ENCODE measurements at places on chromosomes 6 and 20. TPM values are rescaled to one million over a fixed set of nuclear protein-coding genes. Genes with fewer than 3 reads are reported as not detected.
A peak's percentile ranks its signal among the peaks of the same experiment; 100 is the strongest.

The CRISP3 gene
- total RNA-seq = not detected

- DNase-seq = no peak
Observed at GRCh38 chr6:105603788-105604586, 201.1 kb upstream of the PREP start.

The PSORS1C2 gene
- not detected for total RNA-seq

DNA sequence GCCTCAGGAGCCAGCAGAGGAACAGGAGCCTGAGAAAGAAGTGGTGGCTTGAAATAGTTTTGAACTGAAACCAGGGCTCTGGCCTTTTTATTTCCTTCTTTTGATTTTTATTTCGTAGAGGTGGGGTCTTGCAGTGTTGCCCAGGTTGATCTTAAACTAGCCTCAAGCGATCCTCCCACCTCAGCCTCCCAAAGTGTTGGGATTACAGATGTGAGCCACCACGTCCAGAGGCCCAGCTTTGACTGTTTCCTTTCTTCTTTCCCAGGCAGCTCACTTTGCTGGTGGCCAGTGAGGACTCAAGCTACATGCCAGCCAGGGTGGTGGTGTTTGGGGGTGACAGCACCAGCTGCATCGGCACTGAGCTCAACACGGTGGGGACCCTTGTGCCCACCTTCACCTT lies 20.5 kb downstream of the CUL9 start:
- no peak for DNase-seq

DNA sequence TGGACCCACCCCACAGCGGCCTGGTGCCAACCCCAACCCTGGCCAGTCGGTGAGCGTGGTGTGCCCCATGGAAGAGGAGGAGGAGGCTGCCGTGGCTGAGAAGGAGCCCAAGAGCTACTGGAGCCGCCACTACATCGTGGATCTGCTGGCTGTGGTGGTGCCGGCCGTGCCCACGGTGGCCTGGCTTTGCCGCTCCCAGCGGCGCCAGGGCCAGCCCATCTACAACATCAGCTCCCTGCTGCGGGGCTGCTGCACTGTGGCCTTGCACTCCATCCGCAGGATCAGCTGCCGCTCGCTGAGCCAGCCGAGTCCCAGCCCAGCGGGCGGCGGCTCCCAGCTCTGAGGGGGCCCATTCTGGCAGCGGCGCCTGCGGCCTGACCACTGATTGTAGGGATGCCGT lies 23.2 kb downstream of the SDCBP2 start:
- no peak for DNase-seq

The PARD6B gene
- total RNA-seq = 4.8 TPM

The TMC2 gene
- not detected for total RNA-seq

- no peak for DNase-seq
Observed at GRCh38 chr6:86273936-86274335, 631.2 kb upstream of the SYNCRIP start.

DNA sequence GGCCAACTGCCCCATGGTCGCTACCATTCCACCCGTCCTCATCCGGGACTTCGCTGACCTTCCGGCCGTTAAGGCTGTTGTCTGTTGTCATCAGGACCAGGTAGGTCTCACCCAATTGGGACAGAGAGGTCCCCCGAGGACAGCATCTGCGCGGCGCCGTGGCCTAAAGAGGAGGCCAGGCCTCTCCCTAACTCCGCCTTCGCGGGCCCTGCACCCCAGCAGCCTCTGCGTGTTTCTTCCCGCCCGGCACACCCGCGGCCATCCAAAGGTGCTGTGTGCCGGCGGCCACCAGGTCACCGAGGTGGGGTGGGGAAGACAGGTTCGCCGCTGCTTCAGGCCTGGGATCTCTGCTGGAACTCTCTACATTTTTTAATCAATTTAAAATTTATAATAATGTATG lies 9.0 kb downstream of the OR2W1 start:
- no peak for DNase-seq

The HLA-DPA1 gene
- 8.7 TPM for total RNA-seq

The MICB gene
- 4.9 TPM for total RNA-seq

DNA sequence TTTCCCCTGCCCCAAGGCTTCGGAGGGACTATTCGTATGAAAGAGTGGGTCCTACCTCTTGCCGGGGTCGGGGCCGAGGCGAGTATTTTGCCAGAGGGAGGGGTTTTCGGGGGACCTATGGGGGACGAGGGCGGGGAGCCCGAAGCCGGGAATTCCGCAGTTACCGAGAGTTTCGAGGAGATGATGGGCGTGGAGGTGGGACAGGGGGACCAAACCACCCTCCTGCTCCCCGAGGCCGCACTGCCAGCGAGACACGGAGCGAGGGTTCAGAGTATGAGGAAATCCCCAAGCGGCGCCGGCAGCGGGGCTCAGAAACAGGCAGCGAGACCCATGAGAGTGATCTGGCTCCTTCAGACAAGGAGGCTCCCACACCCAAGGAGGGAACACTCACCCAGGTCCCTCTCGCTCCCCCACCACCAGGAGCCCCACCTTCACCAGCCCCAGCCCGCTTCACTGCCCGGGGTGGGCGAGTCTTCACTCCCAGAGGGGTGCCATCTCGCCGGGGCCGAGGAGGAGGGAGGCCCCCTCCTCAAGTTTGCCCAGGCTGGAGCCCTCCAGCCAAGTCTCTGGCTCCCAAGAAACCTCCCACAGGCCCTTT lies 11.3 kb downstream of the PRRC2A start:
- no peak for DNase-seq

DNA sequence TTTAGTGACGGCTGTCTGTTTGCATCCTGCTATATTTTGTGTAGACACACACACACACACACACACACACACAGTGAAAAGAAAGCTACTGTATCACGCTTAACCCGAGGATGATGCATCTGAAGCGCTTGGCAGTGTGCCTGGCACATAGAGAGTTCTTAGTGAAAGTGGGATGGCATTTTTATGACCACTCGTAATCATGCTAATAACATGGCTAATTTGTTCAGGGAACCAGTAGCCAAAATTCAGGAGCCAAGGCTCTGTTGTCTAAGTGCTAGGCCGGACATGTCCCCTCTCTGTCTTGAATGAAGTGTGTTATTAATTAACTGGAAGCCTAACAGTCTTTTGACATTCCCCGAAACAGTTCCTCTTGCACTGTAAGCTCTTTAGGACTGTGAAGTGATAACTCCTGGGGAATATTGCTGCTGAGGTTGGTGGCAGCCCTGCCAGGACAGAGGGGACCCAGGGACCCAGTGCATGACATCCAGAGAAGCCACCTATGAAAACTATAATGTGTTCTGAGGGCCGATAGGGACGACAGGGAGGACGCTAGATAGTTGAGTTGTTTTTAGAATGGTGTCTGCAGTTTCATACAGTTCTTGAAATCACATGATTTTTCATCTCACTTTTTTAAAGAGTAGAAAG lies 45.0 kb upstream of the IRF4 start:
- no peak for DNase-seq

The TINAG gene
- not detected for total RNA-seq

The IMPG1 gene
- total RNA-seq = not detected

The MYH7B gene
- 0.08 TPM for total RNA-seq

- DNase-seq = no peak
Observed at GRCh38 chr6:37702314-37702713, 4.6 kb upstream of the MDGA1 start.

DNA sequence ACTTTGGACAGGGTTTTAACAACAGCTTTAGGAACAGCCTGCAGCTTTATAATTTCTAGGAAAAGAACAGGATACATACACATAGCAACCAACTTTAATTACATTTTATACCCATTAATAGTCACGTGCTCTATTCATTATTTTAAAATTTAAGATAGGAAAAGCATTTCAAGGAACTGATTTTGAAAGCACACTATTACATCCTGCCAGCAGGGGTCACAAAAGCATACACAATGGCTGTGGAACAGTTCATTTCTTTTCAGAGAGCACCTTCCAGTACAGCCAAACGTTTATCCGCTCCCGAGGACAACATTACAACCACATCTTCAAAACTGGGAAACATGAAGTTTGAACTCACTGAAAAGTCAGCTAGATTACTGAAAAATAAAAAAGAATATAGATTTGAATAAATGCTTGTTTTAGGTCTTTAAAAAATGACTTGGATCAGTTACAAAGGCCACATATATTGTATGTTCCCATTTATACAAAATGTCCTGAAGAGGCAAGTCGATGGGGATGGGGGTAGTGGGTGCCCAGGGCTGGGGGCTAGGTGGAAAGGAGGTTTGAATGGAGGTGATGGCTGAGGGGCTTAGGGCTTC lies 104.6 kb upstream of the EXOC2 start:
- peak; percentile 80 for DNase-seq

DNA sequence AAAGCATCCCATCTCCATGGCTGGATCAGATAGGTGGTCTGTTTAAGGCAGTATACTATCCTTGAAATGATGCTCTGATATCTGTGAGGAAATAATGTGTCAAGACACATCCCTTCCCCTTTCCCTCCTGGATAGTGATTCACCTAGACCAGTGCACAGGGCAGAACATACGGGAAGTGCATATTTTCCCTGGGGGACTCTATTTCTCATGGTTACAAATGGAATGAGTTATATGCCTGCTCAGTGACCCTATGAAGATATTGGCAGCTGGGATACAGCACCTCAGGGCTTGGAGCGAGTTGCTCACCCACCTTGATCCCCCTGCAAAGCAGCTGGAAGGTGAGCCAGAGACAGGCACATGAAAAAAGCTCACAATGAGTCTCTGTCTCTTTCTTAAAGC lies 67.5 kb upstream of the PRL start:
- no peak for DNase-seq

GRCh38 chr20:22652681-22653588 lies 68.6 kb upstream of the FOXA2 start:
- DNase-seq = no peak

The TGM6 gene
- not detected for total RNA-seq

- peak; percentile 70 for DNase-seq
Observed at GRCh38 chr20:37714978-37715672, 21.3 kb downstream of the CTNNBL1 start.

DNA sequence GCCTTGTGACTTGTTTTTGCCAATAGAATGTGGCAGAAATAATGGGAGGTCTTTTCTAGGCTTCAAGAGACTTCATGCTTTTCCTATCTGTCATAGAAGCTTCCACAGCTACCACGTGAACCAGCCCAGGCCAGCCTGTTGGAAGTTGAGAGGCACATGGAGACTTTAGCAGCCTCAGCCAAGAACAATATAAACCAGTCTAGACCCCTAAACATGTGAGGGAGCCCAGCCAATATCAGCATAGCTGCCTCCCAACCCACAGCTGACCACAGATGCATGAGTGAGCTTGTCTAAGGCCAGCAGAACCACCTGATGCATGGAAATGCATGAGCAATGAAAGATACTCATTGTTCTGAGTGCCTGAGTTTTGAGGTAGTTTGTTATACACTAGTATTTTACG lies 540.7 kb upstream of the BTBD3 start:
- DNase-seq = peak; percentile 47

DNA sequence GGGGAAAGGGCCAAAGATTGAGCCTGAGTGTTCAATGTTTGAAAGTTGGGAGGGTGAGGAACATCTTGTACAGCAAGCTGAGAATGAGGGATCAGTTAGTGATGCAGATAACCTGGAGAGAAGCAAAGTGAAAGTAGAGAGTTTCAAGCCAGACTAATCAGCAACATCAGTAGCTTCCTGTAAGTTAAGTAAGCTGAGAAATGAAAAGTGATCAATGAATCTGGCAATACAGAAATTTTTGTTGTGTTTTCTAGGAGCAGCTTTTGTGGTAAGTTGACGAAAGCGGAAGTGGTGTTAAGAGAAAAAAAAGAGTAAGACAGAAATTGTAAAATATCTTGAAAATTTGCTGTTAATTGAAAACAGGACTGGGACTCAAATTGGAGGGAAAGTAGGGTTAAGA lies 855.5 kb upstream of the MAP3K7 start:
- DNase-seq = no peak

- no peak for DNase-seq
Observed at GRCh38 chr6:150876598-150876997, 11.1 kb downstream of the MTHFD1L start.

DNA sequence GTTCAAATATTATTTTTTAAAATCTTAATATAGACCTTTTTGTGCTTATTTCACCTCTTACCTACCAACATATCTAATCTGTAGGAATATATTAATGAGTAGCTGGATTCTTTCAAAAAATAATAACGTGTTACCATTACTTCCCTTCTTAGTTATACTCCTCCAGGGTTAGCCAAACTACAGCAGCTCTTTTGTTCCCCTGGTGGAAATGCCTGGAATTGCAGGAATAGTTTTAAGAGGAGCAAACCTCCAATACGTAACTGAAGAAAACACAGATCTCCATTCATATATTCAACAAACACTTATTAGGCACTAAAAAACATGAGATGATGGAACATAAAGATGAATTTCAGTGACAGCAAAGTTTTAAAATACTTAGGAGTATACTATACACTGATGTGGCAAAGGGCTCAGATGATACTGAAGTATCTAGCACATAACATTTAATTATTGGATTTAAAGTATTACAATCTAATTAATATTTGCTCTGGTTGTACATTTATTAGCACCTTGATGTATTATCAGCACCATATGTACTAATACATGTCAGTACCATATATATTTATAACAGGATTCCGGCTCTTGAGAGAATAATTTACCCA lies 78.3 kb downstream of the TBX18 start:
- DNase-seq = peak; percentile 58

The TRIM15 gene
- total RNA-seq = not detected

DNA sequence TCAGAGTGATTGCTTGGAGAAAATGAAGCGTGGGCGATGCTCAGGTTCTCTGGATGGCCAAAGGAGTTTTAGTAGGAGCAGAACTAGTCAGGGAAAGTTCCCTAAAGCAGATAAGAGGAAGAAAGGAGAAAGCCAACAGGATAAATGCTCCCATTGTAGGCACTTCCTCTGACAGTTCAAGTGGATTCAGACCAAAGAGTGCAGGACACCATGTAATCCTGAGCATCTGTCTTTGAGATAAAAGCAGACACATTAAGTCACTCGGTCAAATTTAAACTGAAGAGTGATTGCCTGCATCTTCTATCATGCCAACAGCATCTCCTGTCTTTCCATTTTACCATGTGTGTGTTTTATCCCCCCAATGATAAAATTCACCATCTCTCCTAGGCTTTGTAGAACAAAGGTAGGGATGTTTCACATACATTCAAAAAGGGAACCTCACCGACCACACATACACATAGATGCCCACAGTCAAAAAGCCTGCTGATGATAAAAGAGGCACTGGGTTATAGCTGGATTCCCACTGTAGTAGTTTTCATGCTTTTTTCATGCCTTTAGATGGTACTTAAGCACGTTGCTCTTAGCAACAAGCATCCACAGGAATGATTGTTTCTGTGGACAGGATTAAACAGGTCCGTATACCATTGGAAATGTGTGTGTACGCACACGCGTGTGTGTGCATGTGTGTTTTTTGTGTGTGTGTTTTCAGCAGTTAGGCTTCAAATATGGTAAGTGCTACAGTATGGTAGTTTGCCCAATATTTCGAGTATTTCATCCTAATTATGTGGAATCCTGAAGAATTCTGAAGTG lies 7.0 kb downstream of the GRIK2 start:
- no peak for DNase-seq

DNA sequence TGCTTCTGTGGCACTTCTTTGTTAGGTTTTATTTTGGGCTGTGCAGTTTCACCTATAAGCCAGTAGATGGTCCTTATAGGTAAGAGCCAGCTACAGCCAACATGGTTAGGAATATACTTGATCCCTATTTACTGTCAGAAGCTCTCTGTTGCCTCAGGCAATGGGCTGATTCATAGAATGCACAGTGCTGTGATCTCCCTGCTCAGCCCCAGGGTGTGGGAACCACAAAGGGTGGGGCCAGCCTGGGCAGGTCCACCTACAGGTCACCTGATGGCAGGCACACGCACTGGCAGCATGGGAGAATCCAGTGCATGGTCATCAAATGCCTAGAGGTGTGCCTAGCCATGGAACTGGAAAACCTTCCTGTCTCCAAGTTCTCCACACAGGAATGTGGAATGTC lies 191.9 kb downstream of the MOXD1 start:
- DNase-seq = peak; percentile 17

GRCh38 chr6:11969092-11969491 lies 43.0 kb upstream of the HIVEP1 start:
- DNase-seq = no peak
